ENCODE measurements at places on chromosomes 11 and 22.

- no peak for DNase-seq
These were observed 235.4 kb upstream of the NARS2 start for GRCh38 chr11:78809931-78810541.

- no peak for DNase-seq
These were observed 54.9 kb upstream of the TTLL12 start for GRCh38 chr22:43241699-43242386.

DNA sequence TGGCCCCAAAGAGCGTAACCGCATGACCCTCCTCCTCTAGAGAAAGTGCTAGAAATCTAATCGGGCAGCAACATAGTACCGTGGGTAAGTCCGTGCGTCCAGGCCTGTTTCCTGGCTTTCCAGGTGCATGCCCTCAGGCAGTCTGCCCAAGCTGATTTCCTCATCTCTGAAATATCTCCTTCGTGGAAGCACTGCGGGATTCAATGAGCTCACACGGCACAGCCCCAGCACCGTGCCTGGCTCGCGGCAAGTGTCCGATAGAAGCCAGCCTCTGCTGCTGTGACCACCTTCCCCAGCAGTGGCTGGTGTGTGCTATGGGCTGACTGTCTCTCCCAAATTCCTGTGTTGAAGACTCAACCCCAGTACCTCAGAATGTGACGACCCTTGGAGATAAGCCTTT lies 20.7 kb downstream of the RPUSD4 start:
- DNase-seq: no peak

DNA sequence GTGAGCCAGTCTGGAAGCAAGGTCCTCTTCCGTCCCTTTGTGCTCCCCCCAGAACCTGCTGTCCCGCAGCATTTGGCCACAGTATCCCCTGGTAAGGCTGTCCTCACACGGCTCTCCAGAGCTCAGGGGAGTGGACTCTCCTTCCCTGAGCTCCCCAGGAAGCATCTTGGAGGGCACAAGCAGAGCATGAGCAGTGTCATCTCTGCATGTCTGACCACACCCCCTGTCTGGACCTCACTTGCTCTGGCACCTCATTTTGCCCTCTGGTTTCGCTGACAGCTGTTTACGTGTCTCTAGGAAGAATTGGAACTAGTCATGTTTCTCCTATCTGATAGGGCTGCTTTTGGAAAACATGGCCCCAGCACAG lies 15.5 kb downstream of the DCPS start:
- no peak for DNase-seq

- no peak for DNase-seq
These were observed 41.3 kb downstream of the ALX4 start for GRCh38 chr11:44268614-44269080.

DNA sequence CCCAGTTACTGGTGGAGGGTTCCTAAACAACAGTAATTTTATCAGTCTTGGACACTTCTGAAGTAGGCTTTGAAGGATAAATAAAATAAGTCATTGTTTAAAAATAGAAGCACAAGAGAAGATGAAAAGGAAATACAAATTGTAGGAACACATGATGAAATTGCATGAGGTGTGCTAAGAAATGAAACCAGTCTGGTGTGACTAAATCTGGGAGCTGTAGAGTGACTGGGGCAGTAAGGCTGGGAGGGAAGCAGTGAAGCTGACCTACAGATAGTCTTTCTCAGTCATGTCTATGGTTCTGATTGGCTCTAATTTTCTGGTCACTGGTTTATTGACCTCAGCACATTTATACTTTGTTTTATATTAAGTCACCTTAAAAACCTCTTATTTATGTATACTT lies 139.1 kb downstream of the SLC17A6 start:
- no peak for DNase-seq

GRCh38 chr11:65500387-65501185 lies 1.7 kb downstream of the MALAT1 start:
- DNase-seq: peak; percentile 80
